ENCODE measurements at places on chromosomes 12 and 14.

DNA sequence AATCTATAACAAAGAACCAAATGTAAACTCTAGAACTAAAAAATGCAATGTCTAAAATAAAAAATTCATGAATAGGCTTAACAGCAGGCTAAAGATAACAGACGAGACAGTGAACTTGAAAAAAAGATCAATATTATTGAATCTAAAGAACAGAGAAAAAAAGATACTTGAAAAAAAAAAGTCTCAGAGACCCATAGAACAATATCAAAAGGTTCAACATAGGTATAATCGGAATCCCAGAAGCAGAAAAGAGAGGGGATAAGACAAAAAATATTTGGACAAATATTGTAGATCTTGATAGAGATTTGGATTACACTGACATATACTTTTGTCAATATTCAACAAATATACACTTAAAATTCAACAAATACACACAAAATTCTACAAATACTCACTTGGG, 56.6 kb downstream of the TC2N start:
- no peak for DNase-seq

DNA sequence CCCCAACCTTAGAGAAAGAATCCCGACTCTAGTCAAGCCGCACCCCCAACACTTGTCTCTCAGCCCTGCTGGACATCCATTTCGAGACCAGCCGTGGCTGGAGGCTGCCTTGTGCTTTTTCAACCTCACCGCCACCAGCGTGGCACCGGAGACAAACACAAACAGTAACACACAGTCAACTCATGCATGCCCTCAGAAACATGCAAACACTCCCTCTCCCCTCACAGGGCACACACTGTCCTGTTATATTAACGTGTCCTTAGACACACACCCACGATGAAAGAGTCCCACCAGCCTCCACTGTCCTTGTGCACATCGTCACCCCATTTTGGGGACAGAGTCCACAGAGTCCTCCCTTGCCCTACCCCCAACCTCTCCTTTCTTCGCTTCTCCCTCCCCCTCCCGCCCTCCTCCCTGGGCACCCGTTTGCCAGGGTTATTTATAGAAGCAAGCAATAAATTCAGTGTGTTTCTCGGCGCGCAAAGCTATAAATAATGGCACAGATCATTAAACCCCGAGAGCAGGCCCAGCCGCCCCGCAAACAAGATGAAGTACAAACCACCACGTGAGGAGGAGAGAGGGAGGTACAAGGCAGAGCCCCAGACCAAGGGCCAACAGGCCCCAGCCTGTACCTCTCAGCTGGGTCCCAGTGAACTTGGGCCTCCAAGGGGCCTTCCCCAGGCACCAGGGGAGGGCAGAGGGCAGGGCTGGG, 27.9 kb downstream of the SMUG1 start:
- no peak for DNase-seq

GRCh38 chr12:90954428-90954827, 548 bp downstream of the CCER1 start:
- DNase-seq = no peak

GRCh38 chr12:116693286-116694227, 44.3 kb downstream of the SPRING1 start:
- DNase-seq = no peak

- DNase-seq = no peak
Measured at GRCh38 chr14:24705840-24706239, 71.8 kb upstream of the GZMB start.

GRCh38 chr14:95314609-95315008, 5.1 kb downstream of the CLMN start:
- no peak for DNase-seq

DNA sequence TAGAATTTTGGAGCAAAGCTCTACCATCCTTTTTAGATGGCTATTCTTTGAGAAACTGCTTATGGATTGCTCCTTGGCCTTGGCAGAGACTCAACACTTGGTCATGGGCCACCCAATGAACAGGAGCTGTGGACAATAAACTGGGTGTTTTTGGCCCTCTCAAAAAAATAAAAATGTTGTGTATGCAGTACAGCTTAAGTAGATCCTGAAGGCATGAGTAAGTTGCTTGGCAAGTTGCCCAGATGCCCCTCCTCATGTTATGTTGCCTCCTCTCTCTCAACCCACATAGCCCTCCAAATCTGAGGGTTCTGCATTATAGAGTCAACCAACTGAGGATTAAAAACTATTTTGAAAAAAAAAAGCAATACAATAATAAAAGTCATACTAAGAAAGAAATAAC, 124.9 kb downstream of the ATP23 start:
- DNase-seq = no peak

DNA sequence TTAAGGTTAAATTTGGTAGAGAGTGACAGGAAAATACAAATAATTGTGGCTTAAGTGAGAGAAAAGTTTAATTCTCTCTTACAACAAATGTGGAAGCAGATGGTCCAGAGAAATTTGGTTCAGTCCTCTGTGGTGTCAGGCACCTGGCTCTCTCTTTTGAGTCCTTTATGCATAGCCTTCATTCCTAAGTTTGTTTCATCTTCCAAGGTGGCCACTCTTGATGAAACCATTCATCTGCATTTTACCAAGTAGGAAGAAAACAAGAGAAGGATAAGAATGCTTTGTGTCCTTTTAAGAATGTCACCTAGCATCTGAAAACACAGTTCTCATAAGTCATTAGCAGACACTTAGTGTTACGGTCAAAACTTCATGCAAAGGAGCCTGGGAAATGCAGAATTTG, 442.5 kb downstream of the CCER1 start:
- DNase-seq = no peak

- DNase-seq = no peak
Measured at GRCh38 chr12:6146951-6147350, 22.5 kb upstream of the VWF start.

DNA sequence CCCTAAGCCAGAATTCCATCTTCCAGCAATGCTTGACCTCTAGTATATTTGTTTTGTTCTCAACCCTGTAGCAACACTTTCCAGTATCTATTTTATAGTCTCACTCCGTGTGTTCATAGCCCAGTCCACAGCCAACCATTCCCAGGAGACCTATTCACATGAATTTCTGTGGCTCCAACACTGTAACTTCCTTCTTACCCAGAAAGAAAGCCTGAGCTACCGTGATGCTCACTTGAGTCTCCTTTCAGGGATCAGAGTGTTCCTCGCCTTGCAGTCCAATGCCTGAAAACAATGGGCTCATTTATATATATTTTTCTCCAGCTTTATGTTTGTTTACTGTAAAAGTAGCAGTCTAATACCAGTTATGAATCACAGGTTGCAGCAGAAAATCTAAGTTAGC, 645.0 kb upstream of the NOVA1 start:
- DNase-seq = no peak

DNA sequence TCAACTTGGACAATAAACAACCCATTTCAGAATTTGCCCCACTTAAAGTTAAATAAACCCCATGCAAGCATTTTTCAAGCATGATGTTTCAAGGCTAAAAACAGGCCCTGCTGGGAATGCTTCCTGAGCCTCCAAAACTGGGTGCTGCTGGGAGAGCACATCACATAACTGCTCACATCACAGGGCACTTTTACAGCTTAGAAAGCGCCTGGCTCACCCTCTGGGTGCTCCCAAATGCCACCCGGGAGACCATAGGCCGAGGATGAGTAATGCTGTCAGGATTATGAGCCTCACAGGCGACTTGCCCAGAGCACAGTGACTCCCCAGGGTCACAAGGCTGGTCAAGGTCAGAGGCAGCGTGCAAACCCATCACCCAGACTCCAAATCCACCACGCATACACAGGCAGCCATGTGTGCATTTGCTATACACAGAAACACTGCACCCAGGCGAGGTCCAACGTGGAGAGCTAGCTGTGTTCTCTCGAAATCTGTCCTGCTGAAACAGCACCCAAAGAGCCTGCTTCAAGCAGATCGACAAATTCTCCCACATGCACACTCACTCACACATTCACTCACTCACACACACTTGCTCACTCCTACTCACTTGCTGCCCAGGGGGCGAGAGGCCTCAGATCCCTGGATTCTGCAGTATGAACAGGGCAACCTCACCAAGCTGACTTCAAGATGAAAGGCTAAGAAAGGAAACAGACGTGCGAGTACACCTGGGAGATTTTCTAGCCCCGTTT, 58.7 kb downstream of the ITPK1 start:
- DNase-seq = no peak

DNA sequence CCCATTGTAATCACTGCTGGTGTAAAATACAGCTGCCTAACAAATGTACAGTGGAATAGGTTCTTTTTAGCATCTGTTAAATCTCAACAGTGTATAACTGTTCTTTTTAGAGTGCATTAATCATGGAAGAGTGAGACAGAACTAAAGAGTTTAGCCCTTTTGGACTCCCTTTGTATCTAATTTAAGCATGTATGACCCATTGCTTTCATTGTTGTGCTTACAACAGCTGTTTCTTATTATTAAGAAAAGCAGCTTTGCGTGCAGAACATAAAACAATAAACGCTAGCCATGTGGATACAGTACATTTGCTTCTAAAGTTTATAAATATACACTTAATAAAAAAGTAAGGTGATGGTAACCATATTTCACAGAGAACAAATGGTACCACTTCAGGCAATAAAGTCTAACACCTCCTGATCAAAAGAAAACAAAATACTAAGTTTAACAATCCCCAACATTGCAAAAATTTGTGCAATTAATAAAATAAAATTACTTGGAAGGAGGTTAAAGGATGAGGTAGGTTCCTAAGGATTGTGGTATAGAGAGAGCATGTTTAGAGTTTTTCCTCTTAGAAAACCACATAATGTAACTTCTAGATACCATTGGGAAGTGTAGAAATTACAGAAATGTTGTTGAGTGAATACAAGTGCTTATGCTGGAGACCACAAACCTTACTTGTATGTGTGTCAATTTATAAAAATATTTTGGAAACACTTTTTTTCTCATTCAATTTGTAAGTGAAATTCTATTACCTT, 448.7 kb downstream of the SLC6A15 start:
- no peak for DNase-seq

- DNase-seq = no peak
Measured at GRCh38 chr14:21098892-21099595, 589 bp upstream of the ZNF219 start.

GRCh38 chr12:120321382-120322202, 6.0 kb downstream of the PLA2G1B start:
- no peak for DNase-seq

DNA sequence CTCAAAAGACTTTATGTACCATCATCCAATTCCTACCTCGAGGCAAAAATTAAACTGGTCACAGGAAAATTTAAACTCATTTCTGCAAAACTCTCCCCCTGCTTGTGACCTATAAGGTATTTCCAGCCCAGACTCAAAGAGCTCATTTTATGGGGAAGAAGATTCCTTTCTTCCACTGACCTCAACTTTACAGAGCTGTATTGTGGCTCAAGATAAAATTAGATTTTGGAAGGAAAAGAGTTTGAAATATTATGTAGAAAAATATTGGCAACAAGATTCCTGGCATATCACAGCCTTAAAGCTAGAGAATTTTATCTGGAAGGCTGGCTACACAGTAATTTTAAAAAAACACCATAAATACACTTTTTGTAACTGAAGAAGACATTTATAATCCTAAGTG, 91.7 kb downstream of the STXBP6 start:
- DNase-seq = no peak

- no peak for DNase-seq
Measured at GRCh38 chr14:99258341-99258861, 13.6 kb downstream of the BCL11B start.

GRCh38 chr14:96245710-96246538, 10.1 kb upstream of the BDKRB1 start:
- no peak for DNase-seq

- no peak for DNase-seq
Measured at GRCh38 chr12:76560086-76560491, 518 bp upstream of the OSBPL8 start.

- no peak for DNase-seq
Measured at GRCh38 chr12:115983226-115983798, 294.2 kb downstream of the MED13L start.

- no peak for DNase-seq
Measured at GRCh38 chr12:72433298-72433697, 161.1 kb downstream of the TRHDE start.

DNA sequence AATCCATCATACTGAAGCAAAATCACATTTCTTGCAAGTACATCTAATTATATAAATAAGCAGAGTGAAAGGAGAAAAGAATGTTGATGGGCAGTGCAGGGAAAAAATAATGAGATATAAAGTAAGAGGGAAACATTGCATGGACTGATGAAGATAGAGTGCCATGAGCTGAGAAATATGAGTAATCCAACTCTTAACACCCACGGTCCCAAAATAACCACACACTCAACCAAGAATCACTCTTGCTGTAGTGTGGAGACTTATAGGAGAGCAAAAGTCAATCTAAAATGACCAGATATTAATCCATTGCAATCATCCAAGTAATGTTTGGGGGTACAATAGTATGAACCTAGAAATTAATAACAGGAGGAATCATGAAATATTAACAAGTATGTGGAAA, 40.2 kb downstream of the MYF5 start:
- DNase-seq = no peak

DNA sequence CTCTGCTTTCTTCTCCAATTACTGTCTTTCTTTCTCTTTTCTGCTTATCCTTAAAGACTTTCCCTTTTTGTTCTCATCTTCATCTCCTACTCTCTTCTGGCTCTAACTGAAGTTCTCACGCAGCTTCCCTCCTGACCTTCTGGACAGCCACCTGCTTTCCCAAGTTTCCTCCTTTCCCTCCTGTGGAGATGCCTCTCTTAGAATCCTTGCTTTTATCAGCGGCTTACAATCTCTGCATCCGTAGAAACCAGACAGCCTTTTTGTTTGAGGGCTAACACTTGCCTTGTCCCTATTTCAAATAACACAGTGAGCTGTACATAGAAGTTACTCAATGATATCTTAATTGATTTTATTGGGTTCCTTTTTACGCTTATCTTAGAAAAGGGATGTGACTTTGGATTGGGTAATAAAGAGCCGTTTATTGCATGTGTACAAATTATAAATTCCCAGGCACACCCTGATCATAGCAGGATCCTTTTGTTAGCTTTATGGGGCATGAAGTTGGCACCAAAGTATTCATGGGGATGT, 2.1 kb upstream of the LGALS3 start:
- no peak for DNase-seq

DNA sequence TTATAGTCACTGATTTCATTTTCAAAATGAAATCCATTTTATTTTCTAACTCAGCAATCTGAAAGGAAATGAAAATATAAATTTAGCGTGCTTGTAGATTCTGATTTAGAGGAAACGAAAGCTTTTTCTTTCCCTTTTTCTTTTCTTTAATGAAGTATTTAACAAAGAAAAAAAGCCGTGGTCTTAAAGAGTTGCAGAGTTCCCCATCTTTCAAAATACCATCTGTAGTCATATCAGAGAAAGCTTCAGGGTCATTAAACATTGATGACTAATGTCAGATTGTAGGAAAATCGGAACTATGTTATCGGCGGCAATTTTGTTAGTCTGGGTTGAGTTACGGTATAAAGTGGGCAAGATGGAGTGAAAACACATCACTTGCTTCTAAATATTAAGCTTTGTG, 32.3 kb downstream of the DRAM1 start:
- no peak for DNase-seq

- DNase-seq = no peak
Measured at GRCh38 chr12:27808841-27809240, 28.8 kb upstream of the MANSC4 start.

GRCh38 chr12:7411343-7411742, 32.6 kb downstream of the CD163L1 start:
- DNase-seq = no peak

GRCh38 chr14:88844980-88845491, 20.6 kb downstream of the TTC8 start:
- no peak for DNase-seq

- DNase-seq = no peak
Measured at GRCh38 chr14:100115726-100116125, 43.7 kb downstream of the DEGS2 start.
